ENCODE measurements at places on chromosomes 4 and X.

DNA sequence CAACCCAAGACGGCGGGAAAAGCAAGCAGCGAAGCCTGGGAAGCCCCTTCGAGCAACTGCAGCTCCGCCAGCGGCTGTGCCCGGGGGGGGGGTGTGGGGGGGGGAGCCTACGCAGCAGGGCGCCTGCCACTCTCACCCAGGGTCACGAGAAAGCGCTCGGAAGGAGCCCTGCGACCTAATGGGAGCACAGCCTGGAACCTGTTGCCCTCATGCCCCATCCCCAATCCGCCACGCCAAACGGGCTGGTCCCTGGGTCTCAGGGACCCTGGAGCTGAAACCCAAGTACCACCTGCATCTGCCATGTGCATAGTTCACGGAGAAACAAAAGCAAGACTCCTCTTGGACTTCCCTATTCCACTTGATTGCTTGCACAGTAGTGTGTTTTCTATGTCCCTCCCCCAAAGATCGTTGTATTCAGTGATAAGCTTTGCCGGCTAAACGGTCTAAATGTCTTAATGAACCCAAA is 359 bp upstream of the GAB3 start:
- no peak for DNase-seq

DNA sequence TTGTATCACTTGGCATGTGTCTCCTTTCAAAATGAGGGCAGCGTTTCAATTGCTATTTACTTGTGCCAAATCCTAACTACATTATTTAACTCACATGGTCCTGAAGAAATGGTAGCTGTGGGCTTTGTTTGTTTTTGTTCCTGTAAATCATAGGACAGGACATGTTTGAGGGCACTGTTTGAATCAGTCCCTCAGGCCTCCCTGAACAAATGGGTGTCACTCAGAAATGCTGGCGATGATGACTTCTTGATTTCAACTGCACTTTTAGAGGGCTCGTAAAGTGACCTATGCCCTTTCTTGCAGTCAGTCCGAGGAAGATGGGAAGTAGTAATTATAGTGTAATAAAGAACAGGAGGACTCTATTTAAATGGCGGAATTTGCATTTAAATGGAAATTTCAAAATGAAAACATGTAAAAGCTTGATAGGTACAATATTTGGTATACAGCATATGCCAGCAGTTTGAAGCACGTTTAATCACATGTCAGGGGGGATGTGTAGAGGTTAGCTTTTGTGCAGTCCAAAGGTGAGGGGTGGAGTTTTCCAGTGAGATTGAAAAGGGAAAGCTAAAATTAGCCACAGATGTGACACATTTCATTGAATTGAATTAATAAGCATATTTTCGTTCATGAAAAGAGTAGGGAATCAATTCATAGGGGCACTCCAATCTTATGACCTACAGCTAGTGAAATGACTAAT is 1958.7 kb upstream of the IGFBP7 start:
- no peak for DNase-seq

DNA sequence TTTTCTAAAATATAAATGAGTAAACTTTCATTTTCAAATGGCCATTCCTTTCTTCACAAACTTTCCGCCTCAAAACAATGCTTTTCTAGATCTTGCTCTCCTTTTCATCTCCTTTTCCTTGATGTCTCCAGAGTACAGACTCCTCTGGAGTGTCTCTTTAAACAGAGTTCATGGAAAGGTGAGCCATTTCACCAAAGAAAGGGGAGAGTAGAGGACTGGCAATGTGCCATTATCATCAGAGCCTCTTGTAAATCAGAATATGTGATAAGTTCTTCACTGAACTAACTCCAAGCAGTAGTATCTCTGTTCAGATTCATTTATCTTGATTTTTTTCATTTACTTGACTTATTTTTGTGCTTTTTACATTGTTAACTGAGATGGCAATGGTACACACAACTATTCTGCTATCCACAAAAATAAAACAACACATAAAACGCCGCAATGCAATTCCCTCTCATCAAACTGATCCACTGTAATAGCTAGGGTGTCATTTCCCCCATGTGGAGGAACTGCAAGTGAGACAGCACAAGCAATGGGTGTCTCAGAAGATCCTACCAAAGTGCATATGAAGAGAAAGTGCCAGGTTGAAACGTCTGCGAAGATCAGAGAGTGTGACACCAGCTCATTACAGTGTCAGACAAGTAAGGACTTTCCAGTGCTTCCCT is 125.4 kb downstream of the RASL11B start:
- no peak for DNase-seq

- no peak for DNase-seq
These were observed 18.2 kb downstream of the RGS12 start for GRCh38 chr4:3311095-3311372.

DNA sequence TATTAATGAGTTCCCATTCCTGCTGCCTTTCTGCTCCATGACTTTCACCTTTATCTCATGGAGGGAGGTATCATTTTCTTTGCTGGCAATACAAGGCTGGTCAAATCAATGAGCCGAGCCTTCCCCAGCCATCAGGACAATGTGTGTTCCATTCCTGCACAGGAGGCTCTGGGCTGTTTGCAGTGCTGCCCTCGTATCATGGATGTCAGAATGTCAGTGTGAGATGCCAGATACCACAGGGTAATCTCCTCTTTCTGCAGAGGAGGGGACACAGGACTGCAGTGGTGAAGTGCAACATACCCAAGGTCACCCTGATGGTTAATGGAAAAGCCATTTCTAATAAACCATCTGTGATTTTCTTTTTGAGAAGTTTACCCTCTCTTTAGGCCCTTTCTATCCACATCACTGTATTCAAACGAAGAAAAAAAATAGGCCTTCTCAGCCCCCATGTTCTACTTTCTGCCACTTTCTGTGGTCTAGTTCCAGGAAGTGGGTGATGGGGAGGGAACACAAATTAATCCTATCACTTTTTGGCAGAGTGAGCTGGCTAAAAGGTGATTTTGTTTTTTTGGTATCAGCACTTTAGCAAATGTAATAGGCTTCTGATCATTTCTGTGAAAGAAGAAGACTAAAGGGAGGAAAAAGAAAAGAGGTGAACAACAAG is 490.2 kb upstream of the BOD1L1 start:
- no peak for DNase-seq

DNA sequence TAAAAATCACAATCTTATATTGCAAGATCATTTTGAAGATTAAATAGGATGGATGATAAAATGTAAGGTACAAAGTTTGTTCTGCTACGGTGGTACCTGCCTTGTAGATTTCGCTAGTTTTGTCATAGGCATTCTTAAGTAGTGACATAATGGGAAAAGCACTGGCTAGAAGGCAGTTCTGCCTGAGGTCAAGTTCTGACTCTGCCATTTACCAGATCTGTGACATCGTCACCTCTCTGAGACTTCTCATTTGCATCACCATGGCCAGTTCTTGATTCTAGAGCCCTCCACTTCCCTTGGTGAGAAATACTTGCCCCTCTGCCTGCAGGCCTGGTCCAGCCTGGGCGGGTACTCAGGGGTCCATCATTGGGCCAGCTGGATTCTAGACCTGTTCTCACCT is 85.2 kb downstream of the HS3ST1 start:
- DNase-seq, result no peak
